ENCODE measurements at places on chromosomes 3 and 15.

GRCh38 chr3:149401212-149401925 lies 23.9 kb upstream of the TM4SF1 start:
- DNase-seq = peak; percentile 47

- no peak for DNase-seq
These were observed 826 bp downstream of the SHC4 start for GRCh38 chr15:48962662-48963523.

DNA sequence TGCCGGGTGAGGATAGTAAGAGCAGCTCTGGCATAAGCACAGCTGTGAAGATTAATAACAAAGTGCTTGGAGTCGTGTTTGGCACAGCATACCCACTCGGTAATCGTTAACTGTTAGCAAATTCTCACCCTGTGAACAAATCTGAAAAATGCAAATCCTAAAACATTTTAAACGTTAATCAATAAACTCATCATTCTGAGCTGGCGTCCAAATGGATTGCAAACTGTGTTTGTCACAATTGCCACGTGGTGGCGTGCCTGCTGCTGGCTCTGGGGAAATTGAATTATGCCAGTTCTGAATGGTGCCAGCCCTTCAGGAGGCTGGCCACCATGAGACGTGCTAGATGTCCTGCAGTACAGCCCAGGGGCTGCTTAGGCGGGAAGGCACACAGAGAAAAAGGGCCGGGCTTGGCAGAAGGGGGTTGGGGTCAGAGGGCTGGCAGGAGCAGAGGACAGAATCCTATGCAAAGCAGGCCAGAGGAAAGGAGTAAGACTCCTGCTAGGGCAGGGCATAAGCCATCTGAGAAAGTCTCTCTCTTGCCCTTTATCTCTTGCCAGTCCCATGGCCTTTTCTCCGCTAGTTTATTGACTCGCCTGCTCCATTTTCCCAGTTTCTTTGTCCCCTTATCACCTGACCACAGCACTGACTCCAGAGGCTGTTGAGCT lies 22.1 kb upstream of the POLG start:
- DNase-seq = no peak

GRCh38 chr3:29284497-29284896 lies 3.6 kb downstream of the RBMS3 start:
- no peak for DNase-seq

- DNase-seq = no peak
These were observed 117.0 kb upstream of the ARL6 start for GRCh38 chr3:97647441-97647982.

DNA sequence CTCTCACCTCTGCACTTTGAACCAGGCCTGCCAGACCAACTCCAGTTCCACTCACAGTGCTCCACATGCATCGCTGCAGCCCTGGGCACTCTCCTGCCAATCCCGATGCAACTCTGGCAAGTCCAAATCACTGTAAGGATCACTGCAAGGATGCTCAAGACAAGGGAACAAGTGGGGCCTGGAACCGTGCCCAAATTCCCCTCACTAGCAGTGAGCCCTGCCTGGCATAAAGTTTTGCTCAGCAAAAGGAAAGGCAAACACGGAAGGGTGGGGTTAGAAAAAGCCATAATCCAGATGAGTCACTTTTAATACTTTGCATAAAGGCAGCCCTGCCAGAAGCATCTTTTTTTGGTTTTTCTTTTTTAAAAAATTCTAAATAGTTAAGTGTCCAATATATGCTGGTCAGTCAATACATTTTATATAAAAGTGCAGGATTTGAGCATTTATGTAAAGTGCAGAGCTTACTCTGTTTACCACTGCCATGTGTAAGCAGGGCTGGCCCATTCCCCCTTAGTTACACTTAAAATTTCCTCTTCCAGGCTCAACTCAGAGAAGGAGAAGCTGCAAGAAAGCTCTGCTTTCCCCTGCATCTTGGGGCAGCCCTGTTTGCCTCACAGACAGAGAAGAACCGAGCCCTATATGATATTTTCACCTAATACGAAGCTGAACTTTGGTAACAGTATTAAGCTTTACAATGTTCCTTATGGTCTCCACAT lies 102.2 kb downstream of the CD47 start:
- peak; percentile 55 for DNase-seq

DNA sequence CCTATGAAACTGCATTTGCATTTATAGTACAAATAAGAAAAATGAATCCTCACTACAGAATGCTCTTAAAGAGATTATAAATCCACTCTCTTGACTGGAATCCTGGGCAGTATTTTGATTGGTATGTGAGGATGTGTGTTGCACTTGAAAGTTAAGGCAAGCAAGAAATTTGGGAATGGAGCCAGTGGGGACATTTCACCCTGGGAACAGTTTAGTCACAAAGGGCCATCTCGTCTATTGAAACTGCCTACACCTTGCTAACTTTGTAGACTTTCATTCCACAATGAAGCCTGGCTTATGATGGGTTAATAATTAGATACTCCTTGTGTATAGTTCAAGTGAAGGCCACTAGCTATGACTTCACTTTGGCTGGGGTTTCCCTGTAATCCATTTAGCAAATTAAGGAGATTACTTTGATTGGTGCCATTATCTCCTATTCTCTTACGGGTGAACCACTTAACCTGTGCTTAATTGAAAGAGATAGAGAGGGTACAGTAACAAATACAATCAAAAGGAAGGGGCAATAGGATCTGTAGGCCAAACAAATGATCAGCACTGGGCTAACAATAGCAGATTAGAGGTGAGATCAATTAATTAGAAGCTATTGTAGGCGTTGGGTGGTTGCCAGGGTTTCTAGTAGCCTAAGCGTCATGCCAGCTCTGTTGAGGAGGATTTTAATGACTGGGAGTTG lies 146.9 kb upstream of the RARB start:
- no peak for DNase-seq

DNA sequence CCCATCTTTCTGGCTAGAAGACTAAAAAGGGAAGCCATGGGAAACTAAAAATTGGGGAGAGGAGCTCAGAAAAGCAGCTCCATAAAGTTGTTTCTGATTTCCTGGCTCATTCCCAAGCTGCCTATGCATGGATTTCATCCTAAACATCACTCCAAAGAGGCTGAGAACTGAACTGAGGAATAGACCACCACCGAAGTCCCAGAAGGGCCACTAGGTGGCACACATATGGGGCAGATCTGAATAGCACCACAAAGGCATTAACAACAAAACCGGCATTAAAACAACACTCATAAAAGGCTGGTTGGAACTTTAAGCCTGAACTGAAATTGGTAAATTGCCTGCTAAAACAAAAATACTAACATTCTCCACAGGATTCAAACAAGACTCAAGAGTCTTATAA lies 106.3 kb downstream of the PLD1 start:
- no peak for DNase-seq

DNA sequence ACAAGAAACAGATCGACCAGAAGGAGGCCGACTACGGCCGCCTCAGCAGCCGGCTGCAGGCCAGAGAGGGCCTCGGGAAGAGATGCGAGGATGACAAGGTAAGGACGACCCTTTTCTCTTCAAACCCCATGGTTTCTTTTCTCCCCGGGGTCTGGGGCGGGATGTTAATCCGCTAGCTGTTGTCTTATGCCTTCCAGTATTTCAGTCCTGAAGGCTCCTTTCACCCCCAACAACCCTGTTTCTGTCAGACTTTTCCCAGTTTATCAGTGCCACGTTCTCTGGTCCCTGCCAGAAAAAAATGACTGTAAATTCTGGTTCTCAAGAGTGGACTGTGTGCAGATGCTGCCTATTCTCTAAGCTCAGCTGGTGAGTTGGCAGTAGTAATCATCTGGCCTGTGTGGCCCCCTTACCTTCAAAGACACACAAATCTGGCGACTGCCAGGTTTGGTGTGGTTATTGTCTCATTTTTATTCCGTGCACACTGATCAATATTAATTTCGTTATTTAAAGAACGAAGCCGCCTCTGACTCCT lies 806 bp downstream of the GOLM2 start:
- DNase-seq = no peak

GRCh38 chr15:99917252-99917651 lies 184.0 kb upstream of the LYSMD4 start:
- DNase-seq = no peak

GRCh38 chr3:10928407-10928960 lies 64.1 kb upstream of the SLC6A1 start:
- DNase-seq = no peak

DNA sequence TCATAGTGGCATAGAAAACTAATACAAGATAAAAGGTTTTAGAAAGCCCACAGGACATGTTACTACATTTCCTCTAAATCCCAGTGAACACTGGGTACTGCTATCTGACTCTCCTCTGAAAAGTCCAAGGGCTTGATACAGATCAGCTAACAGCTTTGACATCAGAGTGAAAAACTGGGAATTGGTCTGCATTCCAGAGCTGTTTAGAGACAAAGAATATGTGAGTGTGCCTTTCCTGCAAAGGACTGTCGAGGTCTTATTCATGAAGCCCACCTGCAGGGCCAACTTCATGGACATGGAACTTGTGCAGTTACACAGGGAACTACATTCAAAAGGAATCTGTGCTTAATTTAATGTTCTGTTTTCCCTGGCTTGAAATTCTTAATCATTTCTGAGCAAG lies 5.2 kb upstream of the TMCO5A start:
- no peak for DNase-seq
